ENCODE measurements at places on chromosomes 4 and X.

DNA sequence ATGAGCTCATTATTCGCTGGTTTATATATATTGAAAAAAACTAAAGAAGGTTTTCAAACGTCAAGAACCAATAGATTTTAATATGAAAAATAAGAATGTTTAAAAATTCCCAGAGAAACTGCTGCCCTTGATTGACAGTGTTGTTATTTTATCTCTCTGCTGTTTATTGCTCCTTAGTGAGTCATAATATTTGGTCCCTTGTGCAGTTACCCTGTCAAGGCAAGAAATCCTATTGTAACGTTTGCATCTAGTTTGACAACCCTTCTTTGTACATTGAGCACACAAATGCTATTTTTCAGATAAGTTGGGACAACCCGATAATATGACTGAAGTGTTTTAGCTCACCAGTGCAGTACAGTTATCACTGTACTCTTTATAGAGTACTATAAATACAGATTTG lies 349.4 kb downstream of the CCSER1 start:
- no peak for DNase-seq

DNA sequence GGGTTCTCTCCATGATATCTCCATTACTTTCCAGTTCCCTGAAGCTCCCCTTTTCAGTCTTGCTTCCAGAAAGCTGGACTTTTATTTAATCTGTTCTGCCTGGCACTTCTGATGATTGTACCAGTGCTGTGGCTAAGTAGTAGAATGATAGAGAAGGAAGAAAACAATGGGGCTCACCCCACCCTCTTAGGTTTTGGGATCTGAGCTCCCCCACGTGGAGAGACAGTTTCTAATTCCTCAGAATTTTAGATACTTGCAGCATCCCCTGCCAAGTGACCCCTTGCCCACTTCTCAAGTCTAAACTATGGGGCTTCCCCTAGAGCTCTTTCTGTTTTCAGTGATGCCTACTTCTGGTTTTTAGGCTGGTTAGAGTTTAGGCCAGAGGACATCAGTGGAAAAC lies 73.9 kb downstream of the GC start:
- DNase-seq, result no peak

GRCh38 chrX:52118262-52118661 lies 49.3 kb upstream of the MAGED4B start:
- no peak for DNase-seq

GRCh38 chrX:46739736-46740135 lies 19.2 kb downstream of the SLC9A7 start:
- DNase-seq, result no peak

GRCh38 chrX:135984256-135984655 lies 979 bp upstream of the SLC9A6 start:
- no peak for DNase-seq

DNA sequence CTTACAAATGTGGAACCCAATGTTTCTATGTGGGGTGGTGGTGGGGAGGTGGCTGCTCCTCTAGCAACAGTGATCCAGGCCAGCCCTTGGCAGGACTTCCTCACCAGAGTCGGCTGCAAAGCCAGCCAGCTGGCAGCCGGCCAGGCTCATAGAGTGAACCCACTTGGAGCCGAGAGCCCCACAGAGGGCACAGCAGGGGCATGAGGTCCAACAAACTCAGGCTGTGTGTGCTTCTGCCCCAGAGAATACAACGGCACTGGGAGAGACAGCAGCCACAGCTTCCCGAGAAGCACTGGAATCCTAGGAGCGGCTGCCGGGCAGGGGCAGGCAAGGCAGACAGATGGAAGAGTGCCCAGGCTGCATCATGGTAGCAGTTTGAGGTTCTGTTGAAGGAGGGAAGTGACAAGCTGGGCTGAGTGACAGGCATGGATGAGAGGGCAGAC lies 23.5 kb upstream of the SOWAHD start:
- no peak for DNase-seq

GRCh38 chr4:79184476-79184875 lies 141.4 kb downstream of the NAA11 start:
- DNase-seq, result no peak

GRCh38 chr4:38069271-38069760 lies 109.1 kb downstream of the PTTG2 start:
- no peak for DNase-seq
